ENCODE measurements at places on chromosomes 7 and 10.
A peak's percentile ranks its signal among the peaks of the same experiment; 100 is the strongest.

GRCh38 chr7:4747746-4748145, 27.7 kb upstream of the AP5Z1 start:
- DNase-seq, result no peak

- DNase-seq, result no peak
Observed at GRCh38 chr10:71243756-71244395, 31.5 kb downstream of the UNC5B start.

DNA sequence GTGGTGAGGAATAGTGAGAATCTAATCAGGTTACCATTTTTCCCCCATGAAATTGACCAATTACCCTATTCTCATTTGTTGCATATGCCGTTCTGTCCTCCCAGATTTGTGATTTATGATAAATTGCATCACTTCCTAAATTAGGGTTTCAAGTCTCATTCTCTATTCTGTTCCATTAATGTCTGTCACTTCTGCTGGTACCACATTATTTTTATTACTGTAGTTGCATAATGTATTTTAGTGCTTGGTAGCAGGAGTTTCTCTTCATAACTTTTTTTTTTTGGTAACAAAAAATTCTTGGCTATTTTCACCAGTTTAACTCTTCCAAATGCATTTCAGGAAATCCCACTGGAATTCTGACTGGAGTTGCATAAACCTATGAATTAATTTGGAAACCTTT, 44.0 kb upstream of the FAM133B start:
- DNase-seq, result no peak

DNA sequence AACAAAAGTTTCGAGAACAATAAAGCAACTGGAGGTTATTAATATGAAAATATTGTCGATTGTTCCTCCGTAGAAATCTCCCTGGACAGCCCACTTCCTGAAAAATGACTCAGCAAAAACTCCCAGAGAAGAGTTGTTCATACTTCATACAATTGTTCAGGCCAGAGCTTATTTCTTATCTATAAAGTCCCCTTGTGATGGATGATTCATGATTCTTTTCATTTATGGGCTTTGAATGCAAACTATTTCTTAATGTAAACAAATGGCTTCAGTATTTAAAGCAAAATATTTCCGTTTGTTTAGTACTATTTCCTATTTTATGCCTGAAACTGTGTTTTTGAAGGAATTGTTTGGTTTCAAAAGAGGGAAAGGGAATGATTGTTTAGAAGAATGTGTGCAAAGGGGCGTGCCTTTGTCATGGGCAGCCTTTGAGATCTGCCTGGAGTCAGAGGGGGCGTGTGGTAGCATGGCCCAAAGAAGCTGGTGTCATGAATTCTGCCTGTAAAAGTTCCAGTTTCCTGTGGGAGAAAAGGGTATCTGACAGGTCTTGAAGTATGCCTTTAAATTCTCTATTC, 26.2 kb upstream of the EXOC6 start:
- DNase-seq, result no peak

DNA sequence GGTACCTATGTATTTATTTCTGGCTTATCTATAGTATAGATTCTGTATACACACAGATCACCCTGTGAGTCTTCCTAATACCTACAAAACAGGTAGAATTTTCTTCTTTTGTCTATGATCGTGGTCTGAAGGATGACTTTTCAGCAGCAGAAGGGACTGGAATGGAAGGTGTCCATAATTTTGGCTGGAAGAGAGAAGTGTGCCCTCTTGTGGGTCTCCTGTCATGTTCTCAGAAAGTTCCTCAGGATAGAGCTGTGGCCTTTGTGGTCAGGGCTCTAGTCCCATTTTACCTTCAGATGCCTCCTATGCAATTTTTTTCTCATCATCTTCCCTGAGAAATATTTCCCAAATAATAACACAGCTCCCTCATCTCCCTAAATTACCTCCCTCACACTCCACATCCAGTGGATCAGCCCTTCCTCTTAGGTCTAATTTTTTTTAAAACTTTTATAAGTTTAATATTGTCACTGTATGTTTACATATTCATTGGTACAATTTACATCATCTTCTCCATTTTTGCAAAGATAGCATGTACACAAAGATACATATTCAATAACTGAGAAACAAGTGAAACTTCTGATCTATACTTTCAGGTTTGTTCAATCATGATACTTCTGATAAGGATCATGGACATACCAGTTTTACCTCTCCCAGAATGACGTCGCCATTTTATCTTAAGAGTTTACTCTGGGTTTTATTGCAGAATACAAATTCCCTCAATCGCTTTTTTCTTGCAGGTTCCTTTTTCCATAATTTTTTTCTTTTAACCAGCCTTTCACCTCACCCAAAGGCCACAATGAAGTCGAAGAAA, 112.7 kb downstream of the REEP3 start:
- no peak for DNase-seq

DNA sequence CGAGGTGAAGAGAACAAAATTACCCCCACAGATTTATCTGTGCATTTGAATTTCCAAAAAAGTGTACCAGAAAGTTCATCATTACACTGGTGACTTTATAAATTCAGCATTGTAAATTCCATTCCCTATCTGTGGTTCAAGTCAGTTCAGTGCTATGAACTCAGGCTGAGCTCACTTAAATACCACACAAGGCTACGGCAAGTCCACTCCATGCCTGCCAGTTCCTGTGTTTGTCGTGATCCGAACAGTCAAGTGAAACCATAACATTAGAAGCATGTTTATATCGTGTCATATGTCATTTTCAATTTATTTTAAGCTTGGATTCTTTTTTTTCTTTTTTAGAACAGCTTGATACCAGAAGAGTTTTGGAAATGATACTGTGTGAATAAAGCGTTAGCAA, 14.8 kb downstream of the MBL2 start:
- DNase-seq, result no peak

DNA sequence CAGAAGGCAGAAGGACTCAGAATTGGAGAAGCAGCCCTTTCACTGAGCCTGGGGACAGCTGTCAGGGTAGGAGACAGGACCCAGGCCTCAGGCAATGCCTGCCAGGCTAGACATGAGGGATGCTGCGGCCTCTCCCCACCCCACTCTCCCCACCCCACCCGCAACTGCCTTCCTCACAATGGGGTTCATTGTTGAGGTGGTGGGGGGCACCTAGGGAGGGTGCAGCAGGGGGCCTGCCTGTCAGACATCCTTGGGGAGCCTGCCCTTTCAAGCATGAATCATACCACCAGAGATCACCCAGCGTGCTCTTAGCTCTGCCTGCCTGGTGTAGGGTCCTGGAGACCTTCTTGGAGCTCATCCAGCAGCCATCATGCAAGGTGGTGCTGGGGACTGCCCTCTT, at the start of gene C10orf62:
TSS of gene C10orf62 (plus strand) at position 243 of the 400 bp plus-strand sequence. CDS start 177 bp downstream, outside the sequence.
- DNase-seq, result no peak

DNA sequence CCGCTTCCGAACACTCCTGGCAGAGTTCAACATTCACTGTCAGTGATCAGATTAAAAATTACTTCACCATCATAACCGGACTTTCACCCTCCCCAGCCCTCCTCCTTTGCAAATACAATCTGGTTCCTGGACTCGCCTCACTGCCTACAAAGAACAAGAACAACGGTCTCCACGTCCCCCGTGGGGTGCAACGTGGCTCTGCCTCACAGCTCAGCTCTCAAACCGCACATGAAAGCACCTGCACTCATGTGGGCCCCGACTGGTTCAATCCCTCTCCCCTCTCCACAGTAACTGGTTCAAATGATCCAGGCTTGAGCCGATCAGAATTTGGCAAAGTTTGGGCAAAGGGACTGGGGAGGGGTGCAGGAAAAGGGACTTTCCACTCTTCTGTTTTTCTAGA, 21.0 kb downstream of the ASB13 start:
- no peak for DNase-seq

GRCh38 chr10:121598263-121599249, at the start of gene FGFR2:
FGFR2 (minus strand) TSS chr10:121598444; CDS start chr10:121593817, 4,627 bp downstream.
- peak; percentile 65 for DNase-seq

GRCh38 chr7:145005601-145006000, 169.7 kb upstream of the TPK1 start:
- no peak for DNase-seq

- no peak for DNase-seq
Observed at GRCh38 chr10:122864901-122865300, 14.5 kb downstream of the FAM24B start.

DNA sequence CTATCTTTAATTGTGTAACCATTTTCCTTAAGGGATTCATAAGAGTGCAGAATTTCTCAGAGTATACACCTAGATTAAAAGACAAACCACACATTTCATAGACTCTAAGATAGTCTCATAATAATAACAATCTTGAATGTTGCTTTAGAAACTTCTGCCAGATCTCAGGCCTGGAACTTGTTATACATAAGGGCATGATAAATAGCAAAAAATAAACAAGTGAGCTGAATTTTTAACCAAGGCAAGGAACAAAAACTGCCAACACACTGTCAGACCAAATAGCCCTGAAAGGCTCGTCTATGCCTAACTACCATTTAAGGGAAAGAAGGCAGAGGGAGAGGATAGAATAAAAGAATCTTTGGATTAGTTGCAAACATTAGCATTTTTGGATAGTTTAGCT, 65.8 kb upstream of the SEMA3C start:
- no peak for DNase-seq

GRCh38 chr7:22667562-22668239, 59.3 kb upstream of the IL6 start:
- DNase-seq, result no peak

- DNase-seq, result no peak
Observed at GRCh38 chr7:78779788-78780187, 673.7 kb downstream of the MAGI2 start.

DNA sequence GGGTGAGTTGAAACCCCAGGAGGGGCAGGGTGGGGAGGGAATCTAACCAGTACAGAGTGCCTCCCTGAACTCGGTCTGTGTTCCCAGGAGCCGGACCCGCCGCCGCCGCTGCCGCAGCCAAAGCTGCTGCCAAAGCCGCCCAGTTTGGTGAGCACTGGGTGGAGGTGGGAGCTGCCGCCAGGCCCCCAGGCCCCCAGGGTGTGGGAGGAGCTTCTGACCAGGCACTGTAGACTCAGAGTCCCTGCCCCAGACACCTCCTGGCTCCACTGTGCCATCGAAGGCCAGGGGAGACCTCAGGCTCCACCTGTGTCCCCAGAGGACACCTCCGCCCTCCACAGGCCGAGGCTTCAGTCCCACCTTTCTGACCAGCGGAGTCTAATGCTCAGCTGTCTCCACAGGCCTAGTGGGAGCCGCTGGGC, 20.4 kb upstream of the LIMK1 start:
- DNase-seq, result no peak

GRCh38 chr7:155374276-155375252, 76.9 kb downstream of the INSIG1 start:
- peak; percentile 41 for DNase-seq

DNA sequence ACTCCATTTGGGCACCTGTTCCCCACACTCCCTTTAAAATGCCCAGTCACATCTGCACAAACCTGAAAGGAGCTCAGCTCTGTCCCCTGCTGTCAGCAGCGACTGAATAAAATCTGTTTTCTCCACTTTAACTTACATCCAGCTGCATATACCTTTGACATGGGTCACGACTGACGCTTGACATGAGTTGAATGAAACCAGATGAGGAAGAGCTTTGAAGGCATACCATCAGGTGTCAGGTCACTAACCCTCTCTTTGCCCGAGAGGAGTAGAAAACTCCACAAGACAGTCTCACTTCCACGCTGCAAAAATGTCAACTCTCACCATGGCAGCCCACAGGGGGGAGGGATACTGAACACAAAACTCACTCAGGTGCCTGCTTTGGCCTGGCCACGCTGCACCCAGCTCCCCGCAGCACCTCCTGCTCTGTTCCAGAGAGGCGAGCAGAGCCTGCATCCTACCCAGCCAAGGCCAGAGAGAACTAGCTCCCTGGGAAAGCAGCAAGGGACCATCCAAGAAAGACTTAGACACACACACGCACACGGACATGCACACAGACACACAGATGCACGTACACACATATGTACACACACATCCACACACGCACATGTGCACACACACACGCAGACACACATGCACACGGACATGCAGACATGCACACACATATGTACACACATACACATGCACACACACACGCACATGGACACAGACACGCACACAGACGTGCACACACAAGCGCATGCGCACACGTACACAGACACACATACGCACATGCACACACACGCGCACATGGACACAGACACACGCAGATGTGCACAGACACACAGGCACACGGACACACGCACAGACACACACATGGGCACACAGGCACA, 191.0 kb downstream of the MAD1L1 start:
- peak; percentile 24 for DNase-seq

DNA sequence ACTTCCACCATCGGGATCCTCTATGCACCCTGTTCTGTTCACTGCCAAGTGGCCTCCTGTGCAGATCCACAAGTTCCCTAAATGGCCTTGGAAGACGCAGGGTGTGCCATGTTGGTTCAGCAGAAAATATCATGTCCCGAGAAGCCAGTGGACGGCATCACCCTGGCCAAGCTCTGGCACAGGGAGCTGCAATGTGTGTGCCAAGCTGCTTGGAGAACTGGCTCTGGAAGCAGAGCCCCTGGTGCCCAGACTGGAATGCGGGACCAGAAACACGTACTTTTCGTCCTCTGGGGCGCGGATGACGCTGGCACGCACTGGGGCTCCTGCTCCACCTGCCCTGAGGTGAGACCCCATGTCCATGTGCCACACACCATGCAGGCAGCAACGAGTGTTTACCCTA, 124.7 kb upstream of the CARD11 start:
- DNase-seq, result no peak

DNA sequence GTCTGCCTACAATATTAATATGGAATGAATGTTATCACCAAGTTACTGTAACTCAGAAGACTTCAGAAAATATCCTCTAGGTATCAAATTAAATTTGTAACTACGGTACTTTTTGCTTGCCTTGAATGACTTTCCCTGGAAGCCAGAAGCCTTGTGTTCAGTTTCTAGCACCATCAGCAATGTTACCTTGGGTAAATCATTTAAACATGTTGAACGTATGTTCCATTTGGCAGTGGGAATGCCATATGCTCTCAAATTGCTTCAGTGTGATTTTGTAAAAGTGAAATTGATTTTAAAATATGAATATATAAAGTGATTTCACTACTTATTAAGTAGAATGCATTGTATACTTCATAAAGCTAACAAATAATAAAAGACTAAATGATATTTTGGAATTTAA, 11.2 kb downstream of the RPA3 start:
- DNase-seq, result no peak

DNA sequence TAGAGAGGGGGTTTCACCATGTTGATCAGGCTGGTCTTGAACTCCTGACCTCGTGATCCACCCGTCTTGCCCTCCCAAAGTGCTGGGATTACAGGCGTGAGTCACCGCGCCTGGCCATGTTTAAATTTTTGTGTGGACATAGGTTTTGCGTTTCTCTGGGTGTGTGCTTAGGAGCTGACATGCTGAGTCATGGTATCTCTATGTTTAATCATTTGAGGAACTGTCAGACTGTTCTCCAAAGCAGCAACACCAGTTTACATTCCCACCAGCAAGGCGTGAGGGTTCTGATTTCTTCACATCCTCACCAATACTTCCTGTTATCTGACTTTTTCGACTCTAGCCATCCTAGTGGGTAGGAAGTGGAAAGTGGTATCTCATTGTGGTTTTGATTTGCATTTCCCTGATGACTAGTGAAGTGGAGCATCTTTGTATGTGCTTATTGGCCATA, 153.7 kb downstream of the DNAJB6 start:
- DNase-seq, result no peak

Measured in activated naive CD8-positive, alpha-beta T cell treated with anti-CD3 and anti-CD28 coated beads, Interleukin-2, amount 10 ng/mL, durations not matched to agents 7 days and 5 days (primary cell).